Kasumi-1 (cell line): ENCODE measurements at places on chromosomes 4 and X.
A peak's percentile ranks its signal among the peaks of the same experiment; 100 is the strongest.

DNA sequence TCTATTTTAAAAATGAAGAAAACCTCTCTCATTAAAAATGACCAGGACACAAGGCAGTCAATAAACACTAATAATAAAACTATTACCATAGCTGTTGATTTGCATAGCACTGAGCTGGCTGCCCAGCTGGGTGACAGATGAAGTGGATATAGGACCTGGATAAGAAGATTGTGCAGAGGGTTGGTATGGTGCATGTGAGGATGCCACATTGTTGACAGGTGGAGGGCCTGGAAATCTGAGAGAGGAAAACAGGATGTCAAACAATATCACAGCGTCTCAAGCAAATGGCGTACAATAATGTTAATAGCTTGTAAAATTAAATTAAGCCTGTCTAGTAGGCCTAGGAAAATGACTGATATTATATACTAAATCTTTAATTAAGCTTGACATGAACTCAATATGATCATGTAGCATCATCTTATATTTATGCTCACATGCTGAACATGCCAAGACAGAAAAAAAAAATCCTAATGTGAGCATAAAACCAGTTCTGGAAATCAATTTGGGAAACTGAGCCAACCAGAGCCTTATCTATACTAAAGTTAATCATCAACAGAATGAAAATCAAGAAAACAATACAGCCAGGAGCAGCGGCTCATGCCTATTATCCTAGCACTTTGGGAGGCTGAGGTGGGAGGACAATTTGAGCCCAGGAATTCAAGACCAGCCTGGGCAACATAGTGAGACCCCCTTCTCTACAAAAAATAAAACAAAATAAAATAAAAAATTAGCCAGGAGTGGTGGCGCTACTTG is 18.6 kb downstream of the SEC24D start:
- DNase-seq = no peak

- DNase-seq = no peak
These were observed 13.2 kb downstream of the SHISA3 start for GRCh38 chr4:42410446-42410845.

DNA sequence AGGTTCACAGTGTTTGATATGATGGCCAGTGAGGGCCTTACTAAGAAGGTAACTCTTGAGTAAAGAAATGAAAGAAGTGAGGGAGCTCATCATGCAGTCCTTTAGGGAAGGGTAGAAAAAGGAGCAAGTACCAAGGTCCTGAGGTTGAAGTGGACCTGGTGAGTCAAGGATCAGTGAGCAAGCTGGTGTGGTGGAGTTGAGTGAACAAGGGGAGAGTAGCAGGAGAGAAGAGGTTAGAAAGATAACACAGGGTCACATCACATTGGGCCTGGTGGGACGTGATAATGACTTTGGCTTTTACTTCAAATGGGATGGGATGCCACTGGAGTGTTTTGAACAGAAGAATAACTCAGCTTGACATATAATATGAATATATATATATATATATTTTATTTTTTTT is 44.7 kb downstream of the OSTC start:
- DNase-seq = no peak

DNA sequence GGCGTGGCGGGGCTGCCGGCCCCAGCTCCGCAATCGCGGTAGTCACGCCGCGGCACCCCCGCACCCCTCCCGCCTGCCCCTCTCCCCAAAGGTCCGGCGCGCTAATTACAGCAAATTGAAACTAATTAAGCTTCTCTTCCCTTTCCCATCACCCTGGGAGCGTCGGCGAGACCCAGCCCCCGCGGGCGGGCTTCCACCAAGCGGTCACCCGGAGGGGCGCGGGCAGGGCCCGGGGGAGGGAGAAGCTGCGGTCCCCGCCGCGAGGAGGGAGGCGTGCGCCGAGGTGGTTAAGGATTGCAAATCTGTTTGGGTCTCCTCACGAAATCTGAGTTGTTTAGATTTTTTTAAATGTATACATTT is 13.1 kb downstream of the ARX start:
- no peak for DNase-seq

DNA sequence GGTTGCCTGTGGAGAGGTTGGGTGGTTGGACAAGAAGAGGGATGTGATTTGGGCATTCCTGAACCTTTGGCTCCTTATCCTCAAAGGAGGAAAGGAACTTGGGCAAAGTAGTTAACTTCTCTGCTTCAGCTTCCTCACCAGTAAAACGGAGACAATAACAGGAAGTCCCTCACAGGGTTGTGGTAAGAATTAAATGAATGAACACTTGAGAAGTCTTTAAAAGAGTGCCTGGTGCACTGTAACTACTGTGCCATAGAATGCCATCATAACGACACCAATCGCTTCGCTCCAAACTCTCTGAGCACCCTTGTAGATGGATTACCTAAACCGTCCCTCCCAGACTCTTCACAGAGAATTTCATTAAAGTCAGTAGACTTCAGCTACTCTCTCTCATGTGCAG is 10.5 kb downstream of the ZCCHC18 start:
- peak; percentile 22 for DNase-seq

DNA sequence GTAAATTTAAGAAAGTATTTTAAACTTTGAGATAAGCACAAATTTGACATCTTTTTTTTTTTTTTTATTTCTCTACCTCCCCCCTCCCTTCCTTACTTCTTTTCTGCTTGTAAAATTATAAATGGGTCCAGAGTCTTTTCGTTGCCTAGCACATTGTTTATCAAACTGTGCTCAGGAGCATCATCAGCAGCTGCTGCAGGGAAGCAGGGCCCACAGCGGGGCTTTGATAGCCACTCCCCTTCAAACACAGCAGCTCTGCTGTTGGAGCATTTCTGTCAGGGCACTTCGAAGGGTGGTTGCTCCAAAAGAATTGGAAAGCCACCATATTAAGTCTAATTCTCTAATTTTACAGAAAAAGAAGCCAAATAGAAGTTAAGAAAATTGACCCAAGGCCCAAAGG is 588.3 kb downstream of the SPRY1 start:
- DNase-seq = no peak

DNA sequence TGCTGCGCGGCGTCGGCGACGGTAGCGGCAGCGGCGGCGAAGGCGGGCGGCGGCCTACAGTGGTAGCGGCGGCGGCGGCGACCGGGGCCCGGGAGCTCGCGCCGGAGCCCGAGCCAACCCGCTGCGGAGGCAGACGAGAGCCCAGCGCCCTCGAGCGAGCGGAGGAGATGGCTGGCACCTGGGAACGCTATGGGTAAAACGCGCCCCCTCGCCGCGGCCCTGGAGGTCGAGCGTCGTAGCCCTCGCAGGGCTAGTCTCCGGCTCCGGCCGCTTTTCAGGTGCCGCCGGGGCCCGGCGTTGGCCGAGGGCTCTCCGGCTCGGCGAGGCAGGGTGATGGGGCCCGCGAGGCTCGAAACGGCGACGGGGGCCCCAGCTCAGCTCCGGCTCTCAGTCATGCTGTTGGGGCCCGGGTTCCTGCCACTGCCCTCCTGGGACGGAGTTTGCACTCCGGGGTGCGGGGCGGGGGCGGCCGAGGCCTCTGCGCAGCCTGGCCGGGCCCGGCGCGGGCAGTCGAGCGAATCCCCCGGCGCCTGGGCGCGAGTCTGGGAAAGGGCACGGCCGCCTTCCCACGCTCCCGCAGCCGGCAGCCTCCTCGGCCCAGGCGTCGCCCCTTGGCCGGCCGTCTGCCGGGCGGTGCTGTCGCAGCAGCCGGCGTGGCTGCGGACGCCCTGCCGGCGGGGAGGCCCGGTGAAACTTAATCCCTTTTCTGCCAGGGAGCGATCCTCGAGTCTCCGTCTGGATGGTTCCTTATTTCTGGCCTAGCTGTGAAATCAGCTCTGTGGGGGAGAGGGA is 768 bp downstream of the MID2 start:
- DNase-seq = no peak

GRCh38 chrX:108270739-108271396 is 167.4 kb downstream of the COL4A6 start:
- peak; percentile 7 for DNase-seq

GRCh38 chr4:90181644-90182043 is 54.5 kb downstream of the CCSER1 start:
- no peak for DNase-seq

GRCh38 chr4:100649417-100649816 is 131.6 kb upstream of the EMCN start:
- DNase-seq = no peak
